Activated T-cell treated with anti-CD3 and anti-CD28 coated beads for 24 hours (primary cell): ENCODE measurements at places on chromosomes 7 and 10.

DNA sequence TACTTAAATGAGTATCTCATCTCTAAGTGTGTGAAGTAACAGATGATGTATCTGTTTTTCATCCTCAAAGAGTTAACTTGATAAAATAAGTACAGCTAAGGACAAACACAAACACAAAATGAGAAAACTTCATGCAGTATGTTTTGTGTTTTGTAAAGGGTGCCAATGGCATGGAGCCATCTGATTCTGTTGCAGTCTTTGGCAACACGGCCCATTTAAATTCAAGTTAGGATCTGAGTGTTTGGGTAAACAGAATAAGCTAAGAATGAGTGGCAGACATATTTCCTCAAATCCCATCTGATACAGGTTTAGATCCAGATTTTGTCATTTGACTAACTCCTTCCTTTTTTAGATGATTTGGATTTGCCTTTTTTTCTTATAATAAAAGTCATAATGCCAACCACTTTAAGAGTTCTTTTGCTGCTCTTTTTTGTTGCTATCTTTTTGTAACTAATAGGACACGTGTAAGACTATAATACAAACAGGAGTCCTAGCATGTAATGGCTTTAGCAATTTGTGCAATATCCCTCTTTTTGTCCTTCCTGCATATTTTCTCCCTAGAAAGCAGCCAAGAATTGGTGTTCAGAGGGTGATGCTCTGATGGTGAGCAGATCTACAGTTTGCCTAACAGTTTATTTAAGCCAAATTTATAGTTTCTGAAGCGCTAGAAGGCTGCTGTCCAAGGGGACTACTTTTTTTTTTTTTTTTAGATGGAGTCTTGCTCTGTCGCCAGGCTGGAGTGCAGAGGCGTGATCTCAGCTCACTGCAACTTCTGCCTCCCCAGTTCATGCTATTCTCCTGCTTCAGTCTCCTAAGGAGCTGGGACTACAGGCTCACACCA lies 18.9 kb upstream of the ACTA2 start:
- DNase-seq, result no peak

GRCh38 chr7:111532625-111533024 lies 29.7 kb downstream of the IMMP2L start:
- no peak for DNase-seq

- DNase-seq, result no peak
Observed at GRCh38 chr7:34177476-34177875, 272.1 kb downstream of the BMPER start.

GRCh38 chr7:142894112-142894984 lies 8.8 kb upstream of the TRPV6 start:
- DNase-seq, result no peak

DNA sequence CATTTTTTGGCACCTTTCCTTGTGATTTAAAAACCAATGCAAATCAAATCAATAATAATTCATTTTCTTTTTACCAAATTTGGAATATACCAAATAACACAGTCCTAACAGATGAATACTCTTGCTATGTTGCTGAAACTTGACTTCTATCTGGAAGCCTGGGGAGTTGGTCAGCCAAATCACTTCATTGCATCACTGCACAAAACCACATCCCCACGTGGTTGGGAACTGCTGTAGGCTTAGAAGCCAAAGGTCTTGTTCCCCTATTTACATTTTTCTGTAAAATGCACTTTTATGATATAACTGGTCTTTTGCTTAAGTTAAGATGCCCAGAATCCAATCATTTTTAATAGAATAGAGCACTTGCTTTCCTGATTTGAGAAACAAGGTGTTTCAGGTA lies 15.2 kb downstream of the GPR85 start:
- no peak for DNase-seq

DNA sequence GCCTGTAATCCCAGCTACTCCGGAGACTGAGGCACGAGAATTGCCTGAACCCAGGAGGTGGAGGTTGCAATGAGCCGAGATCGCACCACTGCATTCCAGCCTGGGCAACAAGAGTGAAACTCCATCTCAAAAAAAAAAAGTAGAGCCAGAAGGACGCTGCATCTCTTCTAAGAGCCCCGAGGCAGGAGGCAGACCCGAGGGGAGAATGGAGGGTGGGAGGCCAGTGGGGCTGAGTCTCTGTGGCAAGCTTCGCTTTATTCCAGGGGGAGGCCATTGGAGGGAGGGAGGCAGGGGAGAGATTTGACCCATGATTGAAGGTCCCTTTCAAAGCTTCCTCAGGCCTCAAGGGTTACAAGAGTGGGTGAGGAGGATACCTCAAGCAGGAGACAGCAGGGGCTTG lies 18.7 kb downstream of the TTYH3 start:
- no peak for DNase-seq

DNA sequence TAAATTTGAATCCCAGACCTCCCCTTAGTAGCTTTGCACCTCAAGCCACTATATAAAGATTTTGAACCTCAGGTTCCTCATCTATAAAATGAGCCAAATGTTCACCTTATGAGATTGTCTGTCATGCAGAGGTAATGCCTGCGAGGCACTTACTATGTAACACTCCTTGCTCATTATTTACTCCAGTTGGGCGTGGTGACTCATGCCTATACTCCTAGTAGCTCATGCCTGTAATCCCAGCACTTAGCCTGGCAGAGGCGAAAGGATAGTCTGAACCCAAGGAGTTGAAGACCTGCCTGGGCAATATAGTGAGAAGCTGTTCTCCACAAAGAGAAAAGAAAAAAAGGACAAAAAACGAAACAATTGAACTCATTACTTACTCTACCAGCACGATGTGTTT lies 82.2 kb downstream of the MDFIC start:
- no peak for DNase-seq

- no peak for DNase-seq
Observed at GRCh38 chr10:44881649-44882048, 29.5 kb upstream of the TMEM72 start.

- DNase-seq, result no peak
Observed at GRCh38 chr7:155948423-155948822, 136.2 kb upstream of the SHH start.

DNA sequence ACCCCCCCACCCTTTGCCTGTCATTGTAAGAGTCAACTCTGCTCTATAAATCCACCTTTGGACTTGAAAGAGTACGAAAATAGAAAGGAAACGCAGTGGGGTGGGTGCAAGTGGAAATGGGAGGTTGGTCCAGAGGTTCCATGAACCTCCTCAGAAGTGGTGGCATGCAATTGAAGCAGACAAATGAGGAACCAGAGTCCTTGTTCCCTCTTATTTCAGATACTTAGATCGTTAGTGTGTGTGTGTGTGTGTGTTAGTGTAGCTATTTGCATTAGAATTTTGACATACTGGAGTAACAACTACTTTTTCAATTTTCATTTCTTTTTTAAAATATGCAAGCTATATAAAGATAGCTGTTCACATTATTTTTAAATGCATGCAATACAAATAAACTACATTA lies 18.1 kb upstream of the TFAM start:
- DNase-seq, result no peak

DNA sequence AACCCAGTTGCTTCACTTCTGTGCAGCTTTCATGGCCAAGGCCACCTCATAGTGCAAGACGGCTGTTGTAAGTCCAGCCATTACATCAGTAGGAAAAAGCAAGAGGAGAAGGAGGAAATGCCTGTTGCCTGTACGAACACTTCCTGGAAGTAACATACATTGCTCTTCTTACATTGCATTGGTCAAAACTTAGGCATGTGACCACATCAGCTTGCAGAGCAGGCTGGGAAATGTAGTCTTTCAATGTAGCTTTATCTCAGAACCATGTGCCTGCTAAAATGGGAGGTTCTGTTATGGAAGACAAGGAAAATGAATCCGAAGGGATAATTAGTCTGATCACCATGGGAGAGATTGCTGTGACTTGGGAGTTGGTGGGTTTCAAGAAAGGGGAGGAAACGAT lies 4.3 kb downstream of the SLC29A3 start:
- no peak for DNase-seq

GRCh38 chr10:119680050-119680449 lies 28.9 kb downstream of the BAG3 start:
- no peak for DNase-seq

DNA sequence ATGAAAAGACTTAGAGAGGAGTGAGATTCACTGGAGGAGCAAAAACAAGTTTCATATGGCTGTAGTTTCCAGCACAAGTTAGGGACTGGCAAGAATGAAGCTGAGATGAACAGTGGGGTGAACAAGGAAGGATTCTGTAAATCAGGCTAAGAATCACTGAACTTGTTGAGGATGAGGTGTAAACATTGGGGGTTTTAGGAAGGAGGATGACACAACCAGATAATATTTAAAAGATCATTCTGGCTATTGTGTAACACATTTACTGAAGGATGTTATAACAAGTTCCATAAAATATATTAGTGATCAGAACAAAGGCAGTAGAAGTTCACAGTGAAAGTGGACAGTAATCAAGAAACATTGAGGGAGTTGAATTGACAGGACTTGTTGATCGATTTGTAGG lies 68.9 kb downstream of the CD36 start:
- DNase-seq, result no peak

DNA sequence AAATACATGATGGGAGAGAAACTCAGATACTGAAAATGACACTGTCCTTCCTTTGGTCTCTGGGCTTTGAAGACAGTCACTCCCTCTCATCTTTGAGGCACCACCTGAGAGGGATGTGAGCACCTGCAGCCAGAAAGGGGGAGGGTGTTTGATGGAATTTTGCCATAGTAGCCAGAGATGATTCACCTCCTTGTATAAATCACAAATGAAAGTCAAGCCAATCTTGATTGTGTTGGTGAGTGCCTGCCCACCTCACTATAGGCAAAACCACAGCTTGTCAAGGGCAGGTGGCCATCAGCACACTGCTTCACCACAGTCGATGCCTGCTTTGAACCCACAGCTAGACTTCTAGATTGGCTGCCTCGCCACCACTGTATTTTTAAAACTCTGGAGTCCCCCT lies 48.2 kb downstream of the PON1 start:
- DNase-seq, result no peak
